Lung microvascular endothelial cell (primary cell): ENCODE measurements at places on chromosomes 16 and 17. TPM values are rescaled to one million over a fixed set of nuclear protein-coding genes. Genes with fewer than 3 reads are reported as not detected.

- DNase-seq: no peak
Observed at GRCh38 chr16:15486661-15487060, 52.3 kb downstream of the BMERB1 start.

- DNase-seq: no peak
Observed at GRCh38 chr17:14859542-14859941, 405.6 kb downstream of the PMP22 start.

GRCh38 chr16:65917466-65917865, 449.0 kb upstream of the CDH5 start:
- DNase-seq: no peak

- peak; percentile 26 for DNase-seq
Observed at GRCh38 chr17:39738983-39739884, 1.5 kb downstream of the GRB7 start.

The TERB1 gene
- total RNA-seq: under 0.01 TPM in 1 of 2 replicates, not detected in the other

GRCh38 chr17:32299580-32300164, 34.0 kb downstream of the RHBDL3 start:
- no peak for DNase-seq

The SDR42E1 gene
- 3.7 and 4.2 TPM in 2 replicates for total RNA-seq

- no peak for DNase-seq
Observed at GRCh38 chr17:80527016-80527645, 17.5 kb upstream of the RPTOR start.

- DNase-seq: no peak
Observed at GRCh38 chr17:8046306-8046928, 7.6 kb downstream of the ALOX15B start.

GRCh38 chr17:17874478-17874877, 37.7 kb upstream of the SREBF1 start:
- no peak for DNase-seq

GRCh38 chr17:29042679-29043538, at the start of gene PIPOX:
TSS of gene PIPOX (plus strand) at chr17:29043141. CDS start at chr17:29043226, 85 bp downstream.
- peak; percentile 32 for DNase-seq

GRCh38 chr17:69702078-69702477, 287.6 kb downstream of the MAP2K6 start:
- no peak for DNase-seq

GRCh38 chr16:81313701-81314602, 810 bp upstream of the GAN start:
- no peak for DNase-seq

- DNase-seq: peak; percentile 10
Observed at GRCh38 chr17:73645050-73645871, 1.0 kb upstream of the SDK2 start.

The BCAS3 gene
- total RNA-seq: 10.9 and 17.9 TPM in 2 replicates

DNA sequence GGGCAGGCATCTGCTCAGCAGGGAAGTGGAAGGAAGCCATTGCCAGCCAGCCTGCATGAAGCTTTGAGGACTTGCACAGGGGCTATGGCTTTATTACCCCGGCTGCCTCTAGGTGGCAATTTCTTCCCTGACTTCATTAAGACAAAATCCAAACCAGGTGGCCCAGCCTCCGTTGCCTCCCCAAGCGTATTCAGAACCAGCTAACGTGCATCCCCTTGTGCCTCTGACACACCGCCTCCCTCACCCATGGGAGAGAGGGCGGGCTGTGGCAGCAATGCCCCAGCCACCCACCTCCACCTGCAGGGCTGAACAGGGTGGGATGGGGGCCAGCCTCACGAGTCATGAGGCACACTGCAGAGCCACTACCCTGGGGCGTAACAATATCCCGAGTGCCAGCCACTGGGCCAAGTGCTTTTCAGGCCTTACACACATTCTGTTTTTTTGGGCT, 6.8 kb downstream of the KIFC3 start:
- peak; percentile 60 for DNase-seq
